ENCODE measurements at places on chromosomes 11 and 22.

DNA sequence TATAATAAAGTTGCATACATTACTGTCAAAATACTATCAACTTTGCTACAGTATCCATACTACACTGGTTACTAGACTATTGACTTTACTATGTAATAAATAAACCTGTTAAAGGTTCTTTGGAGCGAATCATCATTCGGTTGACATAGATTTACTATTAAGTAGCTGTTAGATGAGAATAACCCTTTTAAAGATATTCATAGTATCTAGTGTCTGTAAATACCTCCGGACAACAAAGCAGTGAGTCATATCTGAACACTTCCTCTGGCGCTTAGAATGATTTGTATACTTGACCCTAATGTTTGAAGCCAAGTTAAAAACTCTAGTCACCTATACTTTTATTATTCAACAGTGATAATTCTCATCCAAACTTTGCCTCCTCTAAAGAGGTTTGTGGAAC, 84.7 kb downstream of the MSANTD4 start:
- no peak for DNase-seq

GRCh38 chr11:20474176-20474881, 86.8 kb downstream of the PRMT3 start:
- DNase-seq: no peak

DNA sequence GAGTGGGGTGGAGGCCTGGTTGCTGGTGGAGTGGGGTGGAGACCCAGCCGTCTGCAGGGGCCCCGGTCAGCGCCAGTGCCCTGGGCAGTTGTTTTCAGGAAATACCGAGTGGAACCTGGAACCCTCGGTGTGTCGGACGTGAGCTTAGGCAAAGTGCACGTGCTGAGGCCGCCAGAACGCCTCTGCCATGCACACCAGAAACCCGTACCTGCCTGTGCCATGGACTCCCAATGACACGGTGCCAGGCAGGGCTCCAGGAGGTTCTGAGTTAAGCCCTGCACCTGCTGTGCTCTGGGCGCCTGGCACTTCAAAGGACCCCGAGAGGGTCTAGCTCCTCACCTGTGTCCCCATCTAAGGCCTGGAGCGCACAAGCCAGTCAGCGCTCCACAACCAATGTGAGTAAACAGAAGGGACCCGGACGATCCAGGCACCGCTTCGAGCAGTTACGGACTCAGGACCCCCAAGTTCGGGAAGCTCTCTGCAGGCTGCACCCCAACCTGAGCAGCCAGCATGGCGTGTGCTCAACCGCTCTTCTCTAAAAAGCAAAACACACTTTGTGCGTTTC, 12.3 kb downstream of the TOLLIP start:
- DNase-seq: no peak

DNA sequence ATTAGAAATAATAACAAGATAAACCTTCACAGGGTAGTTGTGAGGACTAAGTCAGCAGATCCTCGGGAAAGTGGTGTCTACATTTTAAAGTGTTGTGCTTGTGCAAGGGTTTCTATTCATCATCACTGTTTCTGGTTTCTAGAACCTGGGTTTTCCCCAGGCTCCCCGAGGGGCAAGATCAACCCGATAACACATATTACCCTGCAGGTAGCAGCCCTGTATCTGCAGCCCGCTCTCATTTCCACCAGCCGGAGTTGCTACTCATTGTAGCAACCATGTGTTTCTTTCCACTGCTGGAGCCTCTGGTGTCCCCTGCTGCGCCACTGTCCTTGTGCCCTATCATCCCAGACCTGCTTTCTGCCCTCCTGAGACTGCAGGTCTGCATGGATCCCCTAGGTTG, 67.0 kb downstream of the MIAT start:
- no peak for DNase-seq

DNA sequence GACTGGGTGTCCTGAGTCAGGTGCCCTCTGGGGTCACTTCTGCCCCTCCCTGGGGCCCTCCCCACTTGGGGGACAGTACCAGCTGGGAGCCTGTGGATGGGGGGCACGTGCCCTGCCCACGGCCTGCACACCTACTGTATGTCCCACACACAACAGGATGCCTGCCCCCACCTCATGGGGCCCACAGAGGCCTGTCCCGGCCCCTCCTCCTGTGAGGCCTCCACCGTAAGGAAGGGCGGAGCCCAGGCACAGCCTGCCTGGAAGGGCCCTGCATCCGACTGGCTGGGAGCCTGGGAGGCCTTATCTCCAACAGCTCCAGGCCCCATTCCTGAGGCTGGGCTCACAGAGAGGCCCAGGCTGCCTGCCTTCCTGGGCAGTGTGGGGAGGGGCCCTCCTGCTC, 47.8 kb downstream of the BRSK2 start:
- DNase-seq: no peak

GRCh38 chr11:74226907-74227306, 55.8 kb downstream of the PPME1 start:
- no peak for DNase-seq

- no peak for DNase-seq
Measured at GRCh38 chr11:123132881-123133280, 62.2 kb downstream of the CLMP start.

GRCh38 chr11:111176603-111177002, 68.9 kb upstream of the POU2AF2 start:
- no peak for DNase-seq

DNA sequence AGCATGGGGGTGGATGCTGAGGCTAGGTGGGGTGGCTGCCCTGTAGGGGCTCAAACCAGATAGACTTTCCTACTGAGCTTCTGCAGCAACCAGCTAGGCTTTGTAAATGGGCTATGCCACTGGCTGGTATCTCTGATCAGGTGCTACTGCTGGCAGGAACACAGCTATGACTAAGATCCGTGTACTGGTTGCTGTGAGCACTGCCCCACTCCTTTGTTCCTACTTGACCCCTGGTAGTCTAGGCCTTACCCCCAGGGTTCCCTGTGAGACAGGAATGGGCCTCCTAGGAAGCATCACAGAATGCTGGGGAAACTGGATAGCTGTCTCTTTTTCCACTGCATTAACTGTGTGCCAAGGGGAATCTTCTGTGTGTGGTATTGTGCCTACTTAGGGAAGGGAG, 58.4 kb upstream of the GAB2 start:
- no peak for DNase-seq

- no peak for DNase-seq
Measured at GRCh38 chr11:113849713-113850112, 25.7 kb downstream of the USP28 start.

DNA sequence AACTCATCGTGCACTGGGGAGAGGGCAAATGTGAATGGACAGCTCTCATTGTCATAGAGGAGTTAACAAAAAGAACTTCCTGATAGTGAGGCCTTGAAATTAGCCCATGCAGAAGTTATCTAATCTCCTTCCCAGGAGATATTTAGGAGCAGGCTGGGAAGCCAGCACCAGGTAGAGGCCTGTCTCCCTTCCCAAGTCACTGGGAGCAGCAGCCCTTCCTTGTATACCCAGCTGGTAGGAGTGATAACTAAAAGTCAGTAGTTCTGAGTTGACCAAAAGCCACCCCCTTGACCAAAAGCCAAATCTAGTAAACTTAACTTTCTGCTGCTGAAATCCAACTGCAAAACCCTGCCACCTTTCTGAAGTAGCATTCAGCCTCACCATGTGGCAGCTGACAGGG, 1.4 kb upstream of the BACE1-AS start:
- DNase-seq: no peak

- peak; percentile 6 for DNase-seq
Measured at GRCh38 chr11:133078591-133079404, 453.5 kb downstream of the OPCML start.

DNA sequence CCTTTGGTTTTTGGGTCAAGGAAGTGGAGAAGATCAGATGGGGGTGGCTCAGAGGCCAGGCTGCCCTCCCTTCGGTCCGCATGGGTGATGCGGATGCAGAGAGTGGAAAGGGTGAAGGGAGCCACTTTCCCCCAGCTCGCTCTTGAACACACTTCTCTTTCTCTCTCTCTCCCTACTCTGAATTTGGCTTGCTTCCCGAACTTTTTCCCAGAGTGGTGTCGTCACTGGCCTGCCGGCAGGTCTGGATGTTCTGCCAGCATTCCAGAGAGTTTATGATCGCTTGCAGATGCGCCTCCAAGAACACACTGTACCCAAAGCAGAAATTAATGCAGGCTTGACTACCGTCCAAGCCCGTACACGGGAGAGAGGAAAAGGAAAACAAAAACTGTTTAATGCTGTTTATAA, 103.2 kb downstream of the ZBTB16 start:
- peak; percentile 80 for DNase-seq

- no peak for DNase-seq
Measured at GRCh38 chr22:35600476-35600875, 16.7 kb downstream of the MB start.

- peak; percentile 63 for DNase-seq
Measured at GRCh38 chr11:125070699-125071254, 7.7 kb downstream of the SLC37A2 start.

GRCh38 chr22:26979294-26979693, 321.9 kb downstream of the MIAT start:
- no peak for DNase-seq

- DNase-seq: no peak
Measured at GRCh38 chr22:35678836-35679235, 30.6 kb downstream of the APOL6 start.

- no peak for DNase-seq
Measured at GRCh38 chr11:6253197-6253596, 6.4 kb upstream of the CCKBR start.

- no peak for DNase-seq
Measured at GRCh38 chr11:90329043-90329442, 106.2 kb upstream of the CHORDC1 start.

DNA sequence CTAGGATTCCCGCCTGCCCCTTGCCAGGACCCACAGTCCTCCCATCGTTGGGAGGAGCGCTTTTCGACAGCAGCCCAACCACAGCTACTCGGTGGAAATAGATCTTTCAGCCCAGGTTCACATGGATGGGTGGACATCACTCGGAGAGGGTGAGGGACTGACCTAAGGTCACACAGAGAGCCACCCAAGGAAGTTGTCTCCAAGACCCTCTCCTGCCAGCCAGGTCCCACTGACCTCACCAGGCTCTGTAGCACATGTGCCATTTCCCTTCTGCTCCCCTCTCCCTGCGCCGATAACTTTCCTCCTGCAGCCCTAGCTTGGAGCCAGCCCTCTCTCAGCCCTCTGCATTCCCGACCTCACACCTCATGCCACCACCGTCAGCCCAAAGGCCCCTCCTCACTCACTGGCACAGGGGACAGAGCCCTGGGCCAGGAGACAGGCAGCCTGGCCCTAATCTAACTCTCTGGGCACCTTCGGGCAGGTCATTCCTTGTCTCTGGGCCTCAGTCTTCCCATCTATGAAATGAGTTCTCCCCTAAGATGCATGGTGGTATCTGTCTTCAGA, 4.7 kb downstream of the KCNJ4 start:
- no peak for DNase-seq

DNA sequence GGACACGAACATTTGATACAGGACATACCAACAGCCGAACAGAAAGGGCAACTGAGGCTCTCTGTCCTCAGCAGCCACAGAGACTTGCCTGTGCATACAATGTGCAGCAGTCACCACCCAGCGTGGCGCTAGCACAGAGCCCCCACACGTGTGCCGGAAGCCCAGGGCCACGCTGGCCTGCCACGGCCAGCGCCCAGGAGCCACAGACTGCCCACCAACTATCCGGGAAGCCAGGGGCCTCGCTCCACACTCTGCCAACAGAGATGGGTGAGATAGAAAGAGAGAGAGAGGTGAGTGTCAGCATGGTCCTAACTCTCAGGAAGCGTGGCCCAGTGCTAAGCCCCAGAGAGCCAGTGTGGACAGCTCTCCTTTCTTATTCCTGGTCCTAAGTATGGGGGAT, 11.7 kb downstream of the TMPRSS5 start:
- no peak for DNase-seq

DNA sequence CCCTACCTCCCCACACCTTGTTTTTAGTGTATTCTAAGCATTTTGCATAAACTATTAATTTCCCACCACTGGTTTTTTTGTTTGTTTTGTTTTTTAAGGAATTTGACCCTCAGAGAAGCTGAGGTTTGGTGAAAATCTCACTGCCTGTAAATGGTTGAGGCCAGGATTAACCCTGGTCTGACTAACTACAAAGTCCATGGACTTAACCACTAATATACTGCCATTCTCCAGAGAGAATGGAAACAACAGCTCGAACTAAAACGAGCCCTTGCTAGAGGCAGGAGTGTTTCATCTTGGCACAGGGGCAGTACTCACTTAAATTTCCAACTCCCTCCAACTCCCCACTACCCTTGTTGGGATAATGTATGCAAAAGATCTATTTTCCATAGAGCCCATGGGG, 3.0 kb downstream of the CTNND1 start:
- DNase-seq: no peak

DNA sequence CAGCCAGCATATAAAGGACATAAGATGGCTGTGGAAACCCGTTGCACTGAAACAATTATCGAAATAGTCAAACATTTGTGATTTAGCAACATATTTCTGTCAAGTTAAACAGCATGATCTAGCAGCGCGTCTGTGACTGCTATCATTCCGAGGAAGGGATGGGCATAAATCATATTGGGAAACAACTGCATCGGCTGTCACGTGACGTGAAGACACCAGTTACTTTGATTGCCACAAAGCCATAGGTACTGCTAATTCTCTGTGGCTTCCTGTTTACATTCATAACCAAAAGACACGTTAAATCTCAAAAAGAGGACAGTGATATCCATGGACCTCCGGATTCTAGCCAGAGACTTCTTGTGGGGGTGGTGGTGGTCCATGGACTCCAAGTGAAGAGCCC, 87.8 kb downstream of the CACNA1I start:
- no peak for DNase-seq

DNA sequence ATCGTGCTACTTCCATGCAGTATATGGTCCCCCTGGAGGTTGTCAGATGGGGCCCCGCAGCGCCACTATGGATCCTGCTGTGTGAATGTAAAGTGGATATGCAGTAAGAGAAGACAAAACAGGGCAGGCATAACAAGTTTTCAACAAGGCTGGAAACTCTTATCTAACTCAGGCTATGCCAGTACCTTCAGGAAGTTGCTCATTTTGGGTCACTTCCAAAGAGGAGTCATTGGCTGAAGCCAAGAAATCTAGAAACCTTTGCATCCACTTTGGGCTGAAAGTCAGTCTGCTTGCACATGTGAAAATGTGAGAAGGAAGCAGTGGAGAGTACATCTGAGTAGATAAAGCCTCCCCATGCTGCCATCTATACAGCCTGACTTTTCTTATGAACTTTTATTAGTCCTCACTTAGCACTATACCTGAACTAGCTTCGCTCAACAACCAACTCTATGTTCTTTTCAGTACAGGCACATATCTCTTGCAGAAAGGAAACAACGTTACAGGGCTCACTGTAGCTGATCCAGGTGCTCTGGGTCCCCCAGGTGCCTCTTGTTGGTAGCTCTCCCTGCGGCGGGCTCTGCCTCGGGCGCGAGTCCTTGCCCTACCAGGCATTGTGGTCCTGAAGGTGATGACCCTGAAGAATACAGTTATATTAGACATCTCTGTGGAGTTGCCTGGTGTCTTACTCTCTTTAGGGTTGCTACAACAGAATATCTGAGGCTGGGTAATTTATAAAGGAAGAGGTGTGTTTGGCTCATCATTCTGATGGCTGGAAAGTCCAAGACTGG, 12.4 kb downstream of the PIWIL3 start:
- DNase-seq: no peak

DNA sequence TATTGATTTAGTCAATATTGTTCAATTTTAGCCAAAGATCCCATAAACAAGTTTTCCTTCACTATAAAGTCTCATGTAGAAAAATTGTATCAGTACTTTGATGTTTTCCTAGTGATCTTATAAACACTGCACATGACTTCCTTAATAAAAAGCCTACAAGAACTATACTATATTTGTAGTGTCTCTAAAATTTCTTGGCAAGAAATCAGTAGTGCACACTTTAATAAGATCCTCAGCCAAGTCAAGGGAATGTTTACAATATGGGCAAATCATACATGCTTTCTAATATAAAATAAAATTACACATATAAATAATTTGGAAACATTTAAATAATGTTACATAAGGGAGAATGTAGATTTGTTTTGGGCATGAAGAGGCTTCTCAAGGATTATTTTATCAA, 203.0 kb upstream of the CCDC179 start:
- DNase-seq: no peak

Measured in HS-5 (cell line).